ENCODE measurements at places on chromosomes 4 and X.

DNA sequence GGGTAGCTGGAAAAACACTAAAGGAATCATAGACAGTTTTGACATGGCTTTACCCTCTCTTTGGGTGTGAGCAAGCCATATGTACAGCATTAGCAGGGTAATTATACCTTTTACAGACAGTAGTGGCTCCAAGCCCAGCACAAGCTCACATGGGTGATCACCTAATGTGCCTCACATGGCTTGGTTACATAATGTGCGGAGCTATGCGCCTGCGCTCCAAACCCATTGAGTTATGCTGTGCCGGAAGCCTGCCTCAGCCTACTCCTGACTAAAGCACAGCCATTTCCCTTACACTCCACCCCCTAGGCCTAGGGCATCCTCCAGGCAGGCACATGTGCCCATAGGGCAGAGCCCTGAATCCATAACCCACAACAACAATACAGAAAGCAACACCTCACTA, 6.5 kb upstream of the TSPAN5 start:
- DNase-seq, result no peak

DNA sequence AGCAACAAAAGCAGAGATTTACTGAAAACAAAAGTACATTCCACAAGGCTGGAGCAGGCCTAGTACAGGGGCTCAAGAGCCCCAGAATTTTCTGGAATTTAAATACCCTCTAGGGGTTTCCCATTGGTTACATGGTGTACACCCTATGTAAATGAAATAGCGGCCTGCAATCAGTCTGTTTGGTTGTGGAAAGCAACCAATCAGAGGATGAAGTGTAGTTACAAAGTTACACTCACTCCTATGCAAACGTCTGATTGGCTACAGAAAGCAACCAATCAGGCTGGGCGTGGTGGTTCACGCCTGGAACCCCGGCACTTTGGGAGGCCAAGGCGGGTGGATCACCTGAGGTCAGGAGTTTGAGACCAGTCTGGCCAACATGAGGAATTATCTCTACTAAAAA, 13.8 kb upstream of the TXLNG start:
- DNase-seq, result no peak

GRCh38 chr4:26787461-26788340, 72.9 kb upstream of the STIM2 start:
- no peak for DNase-seq

GRCh38 chr4:3423952-3424351, 17.8 kb upstream of the HGFAC start:
- DNase-seq, result no peak

- no peak for DNase-seq
Measured at GRCh38 chr4:176270669-176271068, 1.6 kb upstream of the ASB5 start.

- DNase-seq, result no peak
Measured at GRCh38 chr4:115844180-115844579, 730.8 kb upstream of the NDST4 start.

GRCh38 chrX:45142185-45142584, 58.5 kb downstream of the DIPK2B start:
- no peak for DNase-seq

DNA sequence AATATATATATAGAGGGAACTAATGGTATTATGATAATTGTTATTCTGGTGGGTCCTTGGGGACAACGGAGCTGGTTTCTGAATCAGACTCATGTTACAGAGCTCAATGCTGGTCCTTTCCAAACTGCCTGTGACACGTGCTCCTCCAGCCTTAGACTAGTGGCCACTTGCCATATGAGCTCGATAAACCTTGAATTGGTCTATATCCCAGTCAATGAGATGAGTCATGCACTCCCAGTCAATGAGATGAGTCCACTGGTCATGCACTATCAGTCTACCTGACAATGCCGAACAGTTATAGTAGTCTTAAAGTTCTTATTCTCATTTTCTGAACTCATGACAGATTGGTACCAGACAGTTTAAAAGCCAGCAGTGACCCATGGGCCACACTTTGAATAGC, 325.2 kb downstream of the LDB2 start:
- no peak for DNase-seq

DNA sequence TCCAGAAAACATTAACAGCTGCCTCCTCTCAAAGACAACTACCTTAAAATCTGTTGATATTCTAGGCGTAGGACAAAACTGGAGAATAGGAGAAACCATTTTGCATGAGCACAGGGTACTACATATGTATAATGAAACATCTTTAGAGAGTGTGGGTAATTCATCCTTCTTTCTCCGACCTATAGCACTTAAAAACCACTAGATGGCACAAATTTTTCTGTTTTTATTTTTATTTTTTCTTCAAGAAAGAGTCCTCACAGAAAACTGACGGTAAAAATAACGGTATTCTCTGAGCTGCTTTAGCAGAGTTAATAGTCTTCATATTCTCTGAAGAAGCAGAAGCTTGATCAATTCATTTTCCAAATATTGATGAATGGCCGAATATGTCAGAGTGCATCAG, 14.6 kb downstream of the SMIM31 start:
- DNase-seq, result no peak
